Stimulated activated CD8-positive, alpha-beta memory T cell treated with anti-CD3 and anti-CD28 coated beads, Interleukin-12 subunit alpha, Interleukin-12 subunit beta, amount 100 ng/mL, for 1 hour (primary cell): ENCODE measurements at places on chromosomes 6 and 20.

- DNase-seq = no peak
Observed at GRCh38 chr6:99011151-99011550, 63.4 kb upstream of the FBXL4 start.

DNA sequence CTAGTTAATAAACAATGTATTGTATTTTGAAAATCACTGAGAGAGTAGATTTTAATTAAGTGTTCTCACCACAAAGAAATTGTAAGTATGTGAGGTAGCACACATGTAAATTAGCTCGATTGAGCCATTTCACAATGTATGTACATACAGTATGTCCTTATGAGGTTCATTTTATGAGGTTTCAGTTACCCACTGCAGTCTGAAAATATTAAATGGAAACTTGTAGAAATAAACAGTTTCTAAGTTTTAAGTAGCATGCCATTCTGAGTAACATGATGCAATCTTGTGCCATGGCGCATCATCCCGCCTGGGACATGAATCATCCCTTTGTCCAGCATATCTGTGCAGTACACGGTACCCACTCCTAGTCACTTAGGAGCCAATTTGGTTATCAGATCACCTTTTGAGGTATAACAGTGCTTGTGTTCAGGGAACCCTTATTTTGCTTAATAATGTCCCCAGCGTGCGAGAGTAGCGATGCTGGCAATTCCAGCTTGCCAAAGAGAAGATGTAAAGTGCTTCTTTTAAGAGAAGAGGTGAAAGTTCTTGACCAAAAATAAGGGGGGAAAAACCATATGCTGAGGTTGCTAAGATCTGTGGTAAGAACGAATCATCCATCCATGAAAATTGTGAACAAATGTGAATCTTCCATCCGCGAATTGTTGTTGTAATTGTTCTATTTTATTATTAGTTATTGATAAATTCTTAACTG, 64.7 kb downstream of the KCNS1 start:
- DNase-seq = no peak

- DNase-seq = no peak
Observed at GRCh38 chr6:43475516-43475915, 1.9 kb upstream of the TJAP1 start.

DNA sequence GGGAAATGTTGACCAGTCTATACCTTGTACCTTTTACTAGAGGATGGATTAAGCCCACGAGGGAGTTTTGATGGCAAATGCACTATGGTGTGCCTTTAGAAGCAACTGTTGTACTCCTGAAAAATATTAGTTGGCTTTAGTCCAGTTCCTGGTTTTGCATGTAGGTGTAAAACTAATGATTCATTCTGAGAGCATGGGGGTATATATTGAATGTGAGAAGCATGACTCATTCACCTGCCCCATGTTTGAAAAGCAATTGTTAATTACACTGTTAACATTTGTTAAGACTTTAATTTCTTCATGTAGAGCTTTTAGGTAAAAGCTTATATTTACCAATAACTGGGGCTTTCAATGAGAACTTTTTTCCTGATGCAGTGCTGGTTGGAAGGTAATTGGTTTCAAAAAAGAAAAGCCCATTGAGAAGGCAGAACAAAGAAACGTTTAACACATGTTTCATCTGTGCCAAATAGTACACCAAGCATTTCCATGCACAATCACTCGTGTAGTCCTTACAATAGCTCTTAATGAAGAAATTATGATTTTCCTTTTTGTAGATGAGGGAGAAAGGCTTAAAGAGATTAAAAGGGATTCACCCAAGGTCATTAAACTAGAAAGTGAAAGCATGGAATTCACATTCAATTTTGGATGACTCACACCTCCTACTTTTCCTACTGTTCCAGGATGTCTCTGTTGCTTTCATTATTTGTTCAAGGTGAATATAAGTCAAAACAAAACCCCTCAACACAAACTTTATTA, 134.1 kb downstream of the CCDC170 start:
- DNase-seq = no peak

- DNase-seq = no peak
Observed at GRCh38 chr6:125529061-125529460, 220.4 kb upstream of the HEY2 start.

- no peak for DNase-seq
Observed at GRCh38 chr6:54718541-54719023, 128.0 kb upstream of the FAM83B start.

GRCh38 chr6:139243536-139243935, 48.3 kb downstream of the TXLNB start:
- no peak for DNase-seq

DNA sequence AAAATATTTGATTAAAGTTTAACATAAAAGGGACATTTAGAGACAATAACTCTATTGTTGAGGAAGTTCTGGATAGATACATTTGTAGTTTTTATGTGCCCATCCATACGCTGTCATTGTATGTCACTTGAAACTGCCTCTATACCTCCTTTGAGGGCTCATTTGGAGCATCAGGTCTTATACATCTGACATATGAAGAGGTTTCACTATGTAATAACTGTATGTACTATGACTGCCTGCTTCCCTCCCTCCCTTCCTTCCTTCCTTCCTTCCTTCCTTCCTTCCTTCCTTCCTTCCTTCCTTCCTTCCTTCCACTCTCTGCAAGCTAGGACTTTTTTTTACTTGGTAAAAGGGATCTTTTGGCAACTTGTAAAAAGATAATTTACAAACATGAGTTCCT, 657.5 kb downstream of the GRIK2 start:
- DNase-seq = no peak
